NCI-H2171 (cell line): ENCODE measurements at places on chromosomes 16 and 17.

DNA sequence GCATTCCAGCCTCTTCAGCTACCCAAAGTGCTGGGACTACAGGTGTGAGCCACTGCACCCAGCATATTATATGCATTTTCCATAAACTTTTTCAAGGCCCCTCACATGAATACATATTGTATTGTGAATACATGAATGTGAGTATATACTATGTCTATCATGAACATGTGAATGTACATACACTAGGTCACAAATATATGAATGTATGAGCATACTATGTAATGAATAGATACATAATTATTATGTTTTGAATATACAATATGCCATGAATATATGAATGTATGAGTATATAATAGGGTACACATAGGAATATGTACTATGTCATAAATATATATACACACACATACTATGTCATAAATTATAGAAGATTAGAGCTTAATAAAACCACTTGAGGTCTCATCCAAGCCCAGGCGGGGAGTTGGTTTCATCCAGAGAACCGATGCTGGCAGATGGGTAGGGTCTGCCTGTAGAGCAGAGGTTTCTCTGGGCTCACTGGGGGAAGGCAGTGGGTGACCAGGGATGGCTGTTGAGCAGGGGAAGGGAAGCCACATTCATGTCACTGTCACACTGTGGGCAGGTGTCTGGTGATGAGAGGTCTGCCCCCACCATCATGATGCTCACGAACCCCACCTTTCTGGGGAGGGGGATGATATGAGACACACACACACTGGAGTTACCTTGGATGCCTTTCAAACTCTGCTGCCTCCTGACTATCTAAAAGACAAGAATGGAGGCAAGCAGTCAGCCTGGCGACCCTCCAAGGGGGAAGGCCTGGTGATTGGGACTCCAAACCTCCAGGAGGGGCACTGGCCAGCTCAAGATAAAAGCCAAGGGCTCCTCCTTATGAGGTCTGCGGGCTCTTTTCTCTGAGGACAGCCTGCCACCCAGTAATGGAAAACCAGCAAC is 7.3 kb downstream of the C16orf95 start:
- no peak for DNase-seq

DNA sequence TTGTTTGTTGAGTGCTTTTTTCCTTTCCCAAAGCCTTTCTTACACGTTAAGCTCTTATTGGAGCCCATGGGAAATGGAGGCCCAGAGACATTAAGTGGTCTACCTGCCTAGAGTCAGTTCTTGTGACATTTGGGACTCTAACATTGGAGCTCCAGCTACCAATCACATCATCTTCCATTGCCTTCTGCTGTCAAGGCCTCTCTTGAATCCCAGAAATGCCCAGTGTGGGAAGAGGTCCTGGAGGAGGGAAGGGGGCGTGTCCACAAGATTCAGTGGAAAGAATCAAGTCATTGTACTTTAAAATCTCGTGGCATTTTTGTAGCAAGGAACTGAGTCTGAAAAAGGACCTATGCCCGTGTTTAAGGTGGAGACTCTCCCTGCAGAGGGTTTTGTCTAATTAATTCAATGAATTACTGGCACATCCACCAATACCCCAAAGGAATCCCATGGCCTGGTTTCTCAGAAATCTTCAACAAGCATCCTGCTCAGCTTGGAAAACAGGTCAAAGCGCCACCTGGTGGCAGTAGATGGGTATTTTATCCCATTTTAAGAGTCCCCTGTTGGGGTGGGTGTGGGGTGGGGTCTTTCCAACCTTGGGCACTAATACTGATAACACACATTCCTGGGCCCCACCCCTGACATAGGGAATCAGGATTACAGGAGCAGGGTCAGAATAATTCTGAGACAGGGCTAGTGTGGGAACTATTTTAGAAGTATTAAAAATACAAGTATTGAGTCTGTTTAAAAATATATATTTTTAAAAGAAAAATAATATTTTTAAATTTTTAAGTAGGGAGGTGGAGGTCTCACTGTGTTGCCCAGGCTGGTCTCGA is 24.6 kb downstream of the GPT2 start:
- no peak for DNase-seq

- DNase-seq = no peak
These were observed 33.0 kb downstream of the NTN1 start for GRCh38 chr17:9054126-9054975.

GRCh38 chr17:17042384-17042736 is at the start of gene MPRIP:
MPRIP (plus strand) TSS chr17:17042457; CDS start chr17:17042849, 392 bp downstream.
- no peak for DNase-seq
